ENCODE measurements at places on chromosomes 3 and 15.

GRCh38 chr3:156187146-156187769 is 66.9 kb downstream of the KCNAB1 start:
- no peak for DNase-seq

GRCh38 chr3:107987036-107987939 is 103.5 kb downstream of the CD47 start:
- no peak for DNase-seq

DNA sequence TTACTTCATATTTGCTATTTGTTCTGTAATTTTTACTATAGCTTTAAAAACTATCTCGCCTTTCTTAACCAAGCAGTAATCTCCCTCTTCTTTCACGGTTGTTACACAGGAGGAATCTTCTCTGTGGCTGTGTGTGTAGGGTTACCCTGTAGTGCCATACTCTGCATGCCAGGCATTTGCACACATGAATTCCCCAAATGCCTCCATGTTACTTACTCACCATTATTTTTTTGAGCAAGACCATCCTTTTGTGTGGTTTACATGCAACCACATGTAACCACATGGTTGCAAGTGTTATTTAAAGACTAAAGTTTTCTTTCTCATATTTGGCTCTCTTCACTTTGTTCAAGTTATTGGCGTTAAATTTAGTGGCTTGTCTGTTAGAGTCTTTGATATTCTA is 45.5 kb downstream of the HPS3 start:
- no peak for DNase-seq

DNA sequence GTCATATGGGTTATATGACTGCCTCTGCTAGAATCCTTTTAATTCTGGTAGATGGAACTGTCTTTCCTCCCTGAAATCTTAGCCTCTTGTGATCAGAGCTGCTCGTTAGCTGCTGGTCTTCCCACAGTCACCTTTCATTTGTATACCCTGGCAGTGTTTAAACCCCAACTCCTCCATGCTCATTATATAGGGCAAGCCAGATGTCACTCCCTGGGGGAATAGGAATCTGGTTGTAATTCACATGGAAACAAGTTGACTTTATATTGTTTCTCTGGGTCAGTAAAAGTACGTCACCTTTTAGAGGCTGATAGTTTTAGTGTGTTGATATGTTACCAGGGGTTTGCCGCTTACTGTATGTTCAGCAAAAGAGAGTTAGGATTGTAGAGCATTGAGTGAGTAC is 103.5 kb downstream of the ITPR1 start:
- peak; percentile 78 for DNase-seq

DNA sequence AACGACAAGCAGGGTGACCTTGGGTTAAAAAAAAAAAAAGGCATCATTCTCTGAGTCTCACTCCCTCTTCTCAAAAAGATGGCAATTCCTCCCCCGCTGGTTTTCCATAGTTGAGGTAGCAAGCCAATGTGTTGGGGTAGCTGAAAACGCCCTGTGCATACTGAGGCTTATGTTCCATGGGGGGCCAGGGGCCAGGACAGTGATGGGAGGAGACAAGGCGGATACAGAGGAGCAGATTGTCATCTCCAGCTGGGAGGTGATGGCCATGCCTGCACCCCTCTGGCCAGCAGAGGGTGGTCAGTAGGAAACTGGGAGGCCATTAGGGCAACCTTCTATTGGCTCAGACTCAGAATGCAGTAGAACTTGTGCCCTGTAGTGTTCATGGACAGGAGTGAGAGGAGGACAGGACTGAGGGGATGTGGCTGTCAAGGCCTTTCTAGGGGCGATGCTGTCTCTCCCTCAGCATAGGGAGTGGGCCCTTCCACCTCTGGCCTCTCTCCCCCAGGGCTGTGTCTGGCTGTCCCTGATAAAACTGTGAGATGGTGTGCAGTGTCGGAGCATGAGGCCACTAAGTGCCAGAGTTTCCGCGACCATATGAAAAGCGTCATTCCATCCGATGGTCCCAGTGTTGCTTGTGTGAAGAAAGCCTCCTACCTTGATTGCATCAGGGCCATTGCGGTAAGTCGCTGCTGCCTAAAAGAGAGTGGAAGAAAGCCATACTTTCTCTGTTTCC is 1.9 kb downstream of the TF start:
- no peak for DNase-seq

- no peak for DNase-seq
These were observed 17.2 kb downstream of the DYNC1LI1 start for GRCh38 chr3:32553459-32553858.

- peak; percentile 56 for DNase-seq
These were observed 23.8 kb downstream of the RLBP1 start for GRCh38 chr15:89197503-89197971.

GRCh38 chr3:54772051-54772450 is 155.8 kb downstream of the LRTM1 start:
- no peak for DNase-seq

DNA sequence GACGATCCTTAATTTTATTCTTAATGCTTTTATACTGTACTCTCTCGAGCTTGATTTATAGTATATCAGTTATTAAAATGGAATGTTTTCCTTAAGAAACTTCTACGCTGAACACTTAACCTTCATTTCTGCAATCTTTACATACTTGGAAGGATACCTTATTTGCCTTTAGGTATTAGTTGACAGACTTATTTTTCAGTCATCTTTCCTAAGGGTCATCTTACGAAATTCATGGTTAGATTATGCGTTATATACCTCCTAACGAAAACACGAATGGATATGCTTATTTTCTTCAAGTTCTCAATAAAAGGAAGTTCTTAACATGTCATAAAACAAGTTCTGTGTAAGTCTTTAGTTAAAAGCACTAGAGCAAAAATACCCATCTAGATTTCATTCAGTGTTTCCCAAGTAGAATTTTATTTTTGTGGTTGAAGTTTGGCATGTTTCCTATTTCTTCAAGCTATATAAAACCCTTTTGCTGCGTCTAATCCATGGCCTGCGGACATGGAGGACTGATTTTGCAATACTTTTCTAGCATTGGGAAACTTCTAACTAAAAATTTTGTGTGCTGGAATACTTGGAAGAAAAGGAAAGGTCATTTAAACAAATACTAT is 231.3 kb downstream of the TP63 start:
- DNase-seq = no peak

Measured in kidney (tissue), 22 donors.